Left renal cortex interstitium (tissue), 4 donors: ENCODE measurements at places on chromosomes 1 and 21. TPM values are rescaled to one million over a fixed set of nuclear protein-coding genes. Genes with fewer than 3 reads are reported as not detected.

TRIM58 gene
- polyA plus RNA-seq: 1.6 TPM

CELA2B gene
- 0.28 TPM for polyA plus RNA-seq

- no peak for DNase-seq
Measured at GRCh38 chr1:201059871-201060555, 36.5 kb upstream of the KIF21B start.

DNA sequence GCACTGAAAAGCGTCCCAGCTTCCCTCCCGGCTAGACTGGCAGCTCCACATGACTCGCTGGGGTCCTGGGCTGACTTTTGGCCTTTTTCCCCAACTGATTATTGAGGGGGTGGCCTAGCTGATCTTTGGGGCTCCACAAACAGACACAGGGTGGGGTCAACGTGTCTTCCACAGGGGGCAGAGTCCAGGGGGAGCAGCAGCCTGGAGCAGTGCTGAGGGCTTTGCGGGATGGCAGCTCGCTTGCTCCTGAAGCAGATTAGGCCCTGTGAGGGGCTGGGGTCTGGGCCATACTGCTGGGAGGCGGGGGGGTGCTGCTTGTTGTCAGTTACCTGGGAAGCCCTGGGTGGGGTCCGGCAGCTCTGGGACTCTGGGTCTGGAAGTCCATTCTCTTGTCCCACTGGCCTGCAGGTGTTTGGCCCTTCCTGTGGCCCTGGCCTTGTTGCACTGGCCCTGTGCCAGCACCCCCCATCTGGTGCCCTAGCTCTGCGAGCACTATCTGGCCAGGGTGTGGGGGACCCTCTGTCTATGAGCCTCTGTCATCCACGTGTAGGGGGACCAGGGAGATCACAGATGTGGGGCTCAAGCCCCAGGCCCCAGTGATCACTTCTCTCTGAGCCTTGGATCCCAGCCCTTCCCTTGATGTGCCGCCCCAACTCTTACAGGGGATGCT lies 12.3 kb upstream of the HES5 start:
- DNase-seq: no peak
